ENCODE measurements at places on chromosomes 5 and 9. TPM values are rescaled to one million over a fixed set of nuclear protein-coding genes. Genes with fewer than 3 reads are reported as not detected.

- DNase-seq: no peak
Measured at GRCh38 chr5:178757049-178757809, 26.8 kb upstream of the ZNF354A start.

- peak; percentile 91 for DNase-seq
Measured at GRCh38 chr5:172860520-172861443, 26.7 kb downstream of the ERGIC1 start.

The DAB2IP gene
- total RNA-seq: 58.3 TPM

The CCIN gene
- total RNA-seq: not detected

The PCDHA9 gene
- 0.05 TPM for total RNA-seq

The FOXD4 gene
- not detected for total RNA-seq

The NR4A3 gene
- total RNA-seq: 38.6 TPM

Data from left cardiac atrium (tissue), 4 donors.